WTC11 (cell line): ENCODE measurements at places on chromosomes 5 and 9. TPM values are rescaled to one million over a fixed set of nuclear protein-coding genes. Genes with fewer than 3 reads are reported as not detected.

DNA sequence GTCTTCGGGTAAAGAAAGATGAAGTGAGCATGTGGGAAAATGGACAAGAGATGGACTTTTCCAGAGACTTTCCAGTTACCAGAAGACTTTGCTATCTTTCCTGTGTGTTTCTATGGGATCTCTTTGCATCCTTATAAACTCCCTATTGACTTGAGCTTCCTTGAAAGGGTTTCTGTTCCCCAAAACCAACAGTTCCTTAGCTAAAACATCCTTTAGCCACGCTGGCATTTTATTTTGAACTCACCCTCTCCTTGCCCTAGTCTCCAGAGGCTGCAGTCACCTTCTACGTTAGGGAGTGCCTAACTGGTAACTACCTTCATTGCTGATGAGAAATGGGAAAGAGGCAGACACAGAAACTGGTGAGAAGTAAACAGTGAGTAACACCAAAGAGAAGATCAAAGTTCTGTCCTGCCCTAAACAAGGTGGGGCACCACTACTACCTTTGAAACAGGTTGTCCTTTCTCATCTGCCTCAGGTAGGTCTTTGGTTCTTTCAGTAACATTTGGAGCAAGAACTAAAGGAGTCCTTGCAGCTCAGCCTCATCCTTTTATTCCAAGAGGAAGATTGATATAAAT lies 402.9 kb downstream of the ENC1 start:
- DNase-seq: no peak

SAXO1 gene
- 0.02 to 0.09 TPM (median 0.09 TPM) in 3 replicates for total RNA-seq

- DNase-seq: no peak
Measured at GRCh38 chr9:37990404-37991015, 78.5 kb downstream of the SHB start.

- DNase-seq: no peak
Measured at GRCh38 chr5:150142959-150143349, 12.7 kb downstream of the PDGFRB start.

VLDLR gene
- total RNA-seq: 40.8 to 57.1 TPM (median 56.6 TPM) in 3 replicates

- no peak for DNase-seq
Measured at GRCh38 chr5:127514816-127515215, 2.6 kb upstream of the PRRC1 start.

CDX1 gene
- total RNA-seq: 0.09 to 0.14 TPM (median 0.13 TPM) in 3 replicates

DNA sequence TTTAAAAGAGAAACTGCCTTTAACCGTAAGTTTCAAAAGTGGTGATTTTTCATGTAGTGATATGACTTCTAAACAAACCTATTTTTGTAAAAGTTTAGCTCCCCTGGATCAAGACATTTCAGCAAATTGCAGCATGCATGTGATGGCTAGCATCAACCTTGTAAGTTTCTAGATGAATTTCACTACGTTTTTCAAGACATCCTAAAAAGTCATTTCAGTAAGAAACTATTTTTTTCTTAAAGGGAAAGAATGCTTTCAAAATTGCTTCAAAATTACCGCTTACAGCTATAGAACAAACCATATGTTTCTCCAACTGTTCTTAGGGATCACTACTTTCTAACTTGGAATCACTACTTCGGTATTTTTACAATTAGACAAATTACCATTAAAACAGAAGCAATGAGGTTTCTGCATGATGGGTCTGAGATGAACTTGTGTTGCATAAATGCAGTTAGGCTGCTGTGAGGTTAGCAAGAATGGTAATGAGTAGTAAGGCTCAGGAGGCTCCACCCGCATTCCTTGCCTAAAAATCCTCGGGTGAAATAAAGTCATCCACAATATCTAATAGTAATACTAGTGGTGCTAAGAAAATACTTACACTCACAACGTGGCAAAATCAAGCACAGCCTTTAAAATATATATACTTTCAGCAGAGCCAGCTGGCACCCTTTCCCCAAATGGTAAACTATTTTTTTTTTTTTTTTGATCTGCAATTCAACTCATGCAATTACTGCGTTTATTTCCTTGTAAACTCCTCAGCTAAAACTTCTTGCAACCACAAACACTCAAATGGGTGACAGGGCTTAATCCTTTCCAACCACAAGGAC lies 53.8 kb downstream of the CDC14B start:
- DNase-seq: no peak

DNA sequence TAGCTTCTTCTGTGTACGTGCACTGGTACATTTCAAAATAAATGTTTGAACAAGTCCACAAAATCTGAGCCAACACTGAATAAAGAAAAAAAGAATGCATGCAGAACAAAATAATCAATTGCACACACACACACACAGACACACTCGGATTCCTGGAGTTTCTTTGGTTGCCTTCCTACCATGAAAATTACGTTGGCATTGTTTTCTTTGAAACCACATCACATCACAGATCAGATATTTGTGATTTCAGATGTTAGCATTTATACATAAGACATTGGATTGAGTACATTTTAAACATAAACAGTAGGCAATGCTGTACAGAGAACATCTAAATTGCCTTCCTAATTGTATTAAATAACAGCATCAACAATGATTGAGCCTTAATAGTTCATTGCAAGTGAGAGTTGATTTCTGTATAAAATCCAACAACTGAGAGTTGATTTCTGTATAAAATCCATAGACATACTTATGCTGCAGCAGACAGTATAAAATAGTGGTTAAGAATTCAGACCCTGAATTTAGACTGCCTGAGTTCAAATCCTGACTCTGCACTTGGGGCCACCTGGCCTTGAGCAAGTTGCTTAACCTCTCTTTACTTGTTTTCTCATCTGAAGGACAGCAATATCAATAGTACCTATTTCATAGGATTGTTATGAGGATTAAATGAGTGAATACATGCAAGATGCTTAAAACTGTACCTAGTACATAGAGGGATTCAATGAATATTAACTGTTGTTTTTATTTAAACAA lies 101.7 kb upstream of the IFNE start:
- DNase-seq: no peak

DNA sequence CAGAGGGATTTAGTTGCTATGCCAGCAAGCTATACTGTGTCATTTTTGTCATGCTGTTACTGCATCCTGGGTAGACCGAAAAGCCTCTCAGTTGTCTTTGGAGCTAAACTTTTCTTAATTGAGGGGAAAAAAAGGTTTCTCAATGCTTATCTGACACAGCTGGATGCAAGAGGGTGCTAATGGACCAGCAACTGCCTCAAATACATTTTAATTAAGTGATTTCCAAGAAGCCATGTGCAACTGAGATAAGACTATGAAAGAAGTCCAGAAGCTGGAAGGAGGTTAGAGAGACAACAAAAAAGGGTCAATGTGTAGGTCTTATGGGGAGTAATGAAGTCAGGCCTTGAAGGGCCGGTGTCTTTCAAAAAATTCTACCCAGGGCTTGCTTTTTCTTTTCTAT lies 465.7 kb upstream of the DMAC1 start:
- no peak for DNase-seq

DNA sequence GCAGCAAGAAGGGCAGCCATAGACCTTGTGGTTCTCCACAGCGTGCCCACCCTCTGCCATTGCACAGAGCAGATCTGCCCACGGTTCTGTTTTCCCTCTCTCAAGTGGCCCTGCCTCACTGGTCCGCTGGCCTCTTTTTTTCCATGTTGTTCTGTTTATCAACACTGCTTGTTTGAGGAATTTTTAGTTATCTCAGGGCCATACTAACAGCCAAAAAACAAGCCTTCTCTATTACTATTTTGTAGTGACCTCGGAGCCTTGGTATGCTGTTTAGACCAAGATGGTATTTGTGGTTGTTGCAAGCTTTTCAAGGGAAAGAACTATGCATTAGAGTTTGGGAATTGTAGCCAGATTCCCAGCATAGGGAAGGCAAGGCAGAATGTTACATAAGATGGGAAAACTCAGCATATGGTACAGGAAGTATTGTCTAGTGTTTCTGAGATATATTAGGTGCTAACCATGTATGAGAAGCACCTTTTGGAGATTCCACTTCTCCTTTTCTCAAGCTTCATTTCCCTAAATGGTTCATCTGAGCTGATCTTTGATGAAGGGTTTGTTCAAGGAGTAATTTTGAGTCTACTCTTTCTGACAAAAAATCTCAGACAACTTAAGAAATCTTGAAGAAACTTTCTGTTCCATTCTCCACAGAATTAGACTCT lies 54.3 kb downstream of the NUP214 start:
- no peak for DNase-seq

- DNase-seq: peak; percentile 59
Measured at GRCh38 chr5:83472508-83473345, 1.2 kb downstream of the VCAN start.

SPINK1 gene
- total RNA-seq: 5.4 to 10.6 TPM (median 5.5 TPM) in 3 replicates

DNA sequence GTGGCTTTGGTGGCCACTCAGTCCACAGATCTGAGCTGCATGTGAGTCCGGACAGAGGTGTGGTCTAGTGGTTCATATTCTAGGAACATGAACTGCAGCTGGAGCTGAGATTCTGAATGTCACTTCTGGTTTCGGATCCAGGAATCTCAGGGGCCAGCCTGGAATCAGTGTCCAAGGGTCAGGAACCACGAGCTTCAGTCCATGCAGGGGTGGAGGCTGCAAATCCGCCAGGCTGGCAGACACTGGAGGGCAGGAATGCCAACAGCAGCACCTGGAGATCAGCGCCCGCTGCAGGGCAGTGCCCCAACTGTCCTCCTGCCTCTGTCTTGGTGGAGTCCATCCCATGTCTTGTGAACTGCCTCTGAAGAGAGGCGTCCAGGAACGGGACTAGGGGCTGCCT lies 73.5 kb downstream of the CACNA1B start:
- no peak for DNase-seq

GRCh38 chr5:61431923-61432620 lies 100.0 kb downstream of the ZSWIM6 start:
- DNase-seq: no peak

PCDHGA12 gene
- 1.6 to 2.1 TPM (median 1.9 TPM) in 3 replicates for total RNA-seq

GRCh38 chr9:13430368-13431221 lies 151.1 kb upstream of the MPDZ start:
- no peak for DNase-seq

GRCh38 chr5:158522776-158523175 lies 576.9 kb downstream of the EBF1 start:
- DNase-seq: no peak

DNA sequence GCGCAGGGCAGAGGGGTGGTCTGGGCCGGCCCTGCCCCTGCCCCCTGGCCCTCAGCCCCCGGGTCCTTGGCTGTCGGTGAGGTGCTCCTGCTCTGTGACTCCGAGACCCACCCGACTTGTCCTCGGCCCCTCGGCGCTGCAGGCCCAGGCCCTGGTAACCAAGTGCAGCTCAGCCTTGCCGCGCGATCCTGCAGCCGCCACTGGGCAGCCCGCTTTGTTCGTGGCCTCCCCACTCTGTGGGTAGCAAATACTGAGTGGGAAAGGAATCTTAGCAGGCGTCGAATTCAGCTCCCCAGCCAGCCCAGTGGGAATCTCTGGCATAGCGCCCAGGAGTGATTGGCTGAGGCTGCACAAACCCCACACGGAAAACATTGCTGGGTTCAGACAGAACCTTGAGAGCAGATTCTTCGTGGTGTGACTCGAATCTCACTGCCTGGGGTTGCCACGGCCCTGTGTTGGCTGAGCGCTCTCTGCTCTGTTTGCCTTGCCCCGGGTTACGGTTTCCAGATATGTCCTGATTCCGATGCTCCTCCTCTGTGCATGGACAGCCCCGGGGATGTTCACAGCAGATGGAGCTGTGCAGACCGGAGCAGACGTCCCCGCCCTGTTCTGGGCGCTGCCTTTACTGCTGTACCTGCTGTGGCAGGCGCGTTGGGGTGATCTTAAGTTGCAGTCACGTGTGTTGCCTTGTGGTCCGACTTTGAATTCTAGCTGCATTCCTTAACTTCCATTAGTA lies 13.4 kb upstream of the EXOC3 start:
- no peak for DNase-seq

DNA sequence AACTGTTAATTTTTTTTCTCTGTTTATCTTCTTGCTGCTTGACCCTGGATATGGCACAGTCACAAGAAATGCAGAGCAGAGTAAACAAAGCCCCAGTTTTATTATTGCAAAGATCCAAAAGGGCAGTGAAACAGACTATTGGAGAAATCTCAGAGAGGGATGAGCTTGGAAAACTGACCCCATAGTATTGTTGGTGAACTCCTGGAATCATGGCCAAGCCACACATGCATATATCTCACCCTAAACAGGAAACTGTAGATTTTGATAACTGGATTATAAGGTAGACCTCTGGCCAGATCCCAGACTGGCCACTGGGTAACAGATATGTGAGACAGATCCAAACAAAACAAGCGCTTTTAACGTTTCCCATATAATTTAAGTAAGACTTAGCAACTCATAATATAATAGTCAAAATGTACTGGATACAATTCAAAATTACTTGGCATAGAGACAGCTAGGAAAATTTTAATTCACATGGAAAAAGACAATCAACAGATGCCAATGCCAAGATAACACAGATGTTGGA lies 263.5 kb upstream of the SEMA6A start:
- no peak for DNase-seq

AHRR gene
- 4.5 to 9.7 TPM (median 7.0 TPM) in 3 replicates for total RNA-seq

CTNND2 gene
- 8.6 to 11.9 TPM (median 10.4 TPM) in 3 replicates for total RNA-seq

DNA sequence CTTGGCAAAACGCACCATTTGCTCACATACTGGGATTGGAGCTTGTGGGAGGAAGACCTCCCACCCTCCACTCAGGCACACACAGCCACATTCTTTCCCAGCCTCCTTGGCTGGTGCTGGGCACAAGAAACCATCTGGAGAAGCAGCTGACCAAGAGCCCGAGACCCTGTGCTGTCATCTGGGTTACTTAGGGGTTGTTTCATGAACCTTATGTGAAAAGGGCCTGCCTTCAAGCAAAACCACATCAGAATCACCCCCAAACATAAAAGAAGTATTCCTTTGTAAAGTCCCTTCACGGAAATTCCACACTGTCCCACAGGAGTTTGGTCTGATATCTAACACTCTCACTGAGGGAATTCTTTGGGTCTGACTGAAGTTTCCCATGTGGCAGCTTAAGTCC lies 172.1 kb downstream of the NR3C1 start:
- no peak for DNase-seq

- peak; percentile 58 for DNase-seq
Measured at GRCh38 chr5:88659529-88660263, 223.3 kb downstream of the MEF2C start.

DNA sequence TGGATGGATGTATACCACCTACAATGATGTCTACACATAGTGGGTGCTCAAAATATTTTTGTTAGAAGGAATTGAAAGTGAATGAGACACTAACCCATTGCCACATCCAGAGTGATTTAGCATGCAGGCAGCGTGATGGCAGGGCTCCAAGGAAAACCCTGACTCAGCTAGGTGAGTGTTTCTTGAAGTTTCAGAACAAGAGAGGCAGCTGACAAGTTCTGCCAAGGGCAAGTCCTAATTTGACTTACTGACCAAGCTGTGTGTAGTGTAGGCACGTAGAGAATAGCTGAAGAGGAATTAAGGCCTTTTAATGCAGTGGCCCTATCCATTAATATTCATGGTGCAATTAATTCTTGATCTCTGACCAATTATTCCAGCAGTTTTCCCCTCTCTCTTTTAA lies 107.8 kb upstream of the ATP10B start:
- DNase-seq: no peak

- peak; percentile 76 for DNase-seq
Measured at GRCh38 chr9:9942764-9943424, 669.9 kb downstream of the PTPRD start.

GRCh38 chr5:68380078-68380477 lies 164.5 kb downstream of the PIK3R1 start:
- no peak for DNase-seq

GRCh38 chr5:24381861-24382489 lies 262.8 kb downstream of the CDH10 start:
- no peak for DNase-seq

PKD2L2 gene
- 0.21 TPM in 1 of 3 replicates, not detected in the others for total RNA-seq

GRXCR2 gene
- total RNA-seq: not detected in 3 replicates

TTC33 gene
- total RNA-seq: 9.2 to 10.7 TPM (median 10.6 TPM) in 3 replicates
